Stimulated activated CD4-positive, alpha-beta T cell treated with anti-CD3 and anti-CD28 coated beads, TNF-alpha, amount 100 ng/mL, for 48 hours (primary cell): ENCODE measurements at places on chromosomes 6 and 20.

DNA sequence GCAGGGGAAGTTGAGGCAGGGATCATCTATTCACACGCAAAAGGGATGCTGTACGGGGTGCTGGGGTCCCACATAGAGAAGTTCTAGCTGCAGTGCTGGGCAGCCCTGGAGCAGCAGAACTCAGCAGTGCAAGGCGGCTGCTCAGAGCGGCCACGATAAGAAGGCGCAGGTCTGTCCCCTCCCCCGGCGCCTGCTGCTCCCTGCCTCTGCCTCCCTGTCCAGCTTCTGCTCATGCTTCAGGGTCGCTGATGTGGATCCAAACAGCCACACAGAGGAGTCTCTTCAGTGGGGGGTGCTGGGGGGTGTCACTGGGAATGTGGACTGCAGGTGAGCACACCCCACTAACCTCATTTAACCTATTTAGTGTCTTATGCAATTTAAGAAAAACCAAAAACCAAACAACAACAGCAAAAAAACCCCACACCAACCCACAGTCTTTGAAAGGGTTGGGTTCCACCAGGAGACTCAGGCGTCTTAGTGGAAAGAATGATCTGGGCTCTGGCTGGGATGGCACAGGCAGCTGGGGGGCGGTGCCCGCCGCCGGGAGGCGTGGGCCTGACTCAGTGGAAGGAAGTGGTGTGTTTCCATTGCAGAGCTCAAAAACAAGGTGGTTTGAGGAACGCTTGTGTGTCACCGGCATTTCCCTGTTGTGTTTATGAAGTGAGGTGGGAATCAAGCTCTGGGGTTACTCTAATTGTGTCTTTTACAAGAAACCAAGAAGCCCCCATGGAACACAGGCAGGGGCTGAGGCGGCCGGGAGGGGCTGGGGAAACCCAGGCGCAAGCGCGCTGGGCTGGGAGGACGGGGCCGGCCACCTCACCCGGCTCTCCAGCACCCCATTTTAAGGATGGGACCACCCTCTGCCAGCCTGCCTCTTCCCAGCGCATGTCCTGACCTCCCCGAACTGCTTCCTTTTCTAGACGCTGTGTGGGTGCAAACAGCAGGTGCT, 55.1 kb downstream of the IRF4 start:
- DNase-seq, result peak; percentile 92

DNA sequence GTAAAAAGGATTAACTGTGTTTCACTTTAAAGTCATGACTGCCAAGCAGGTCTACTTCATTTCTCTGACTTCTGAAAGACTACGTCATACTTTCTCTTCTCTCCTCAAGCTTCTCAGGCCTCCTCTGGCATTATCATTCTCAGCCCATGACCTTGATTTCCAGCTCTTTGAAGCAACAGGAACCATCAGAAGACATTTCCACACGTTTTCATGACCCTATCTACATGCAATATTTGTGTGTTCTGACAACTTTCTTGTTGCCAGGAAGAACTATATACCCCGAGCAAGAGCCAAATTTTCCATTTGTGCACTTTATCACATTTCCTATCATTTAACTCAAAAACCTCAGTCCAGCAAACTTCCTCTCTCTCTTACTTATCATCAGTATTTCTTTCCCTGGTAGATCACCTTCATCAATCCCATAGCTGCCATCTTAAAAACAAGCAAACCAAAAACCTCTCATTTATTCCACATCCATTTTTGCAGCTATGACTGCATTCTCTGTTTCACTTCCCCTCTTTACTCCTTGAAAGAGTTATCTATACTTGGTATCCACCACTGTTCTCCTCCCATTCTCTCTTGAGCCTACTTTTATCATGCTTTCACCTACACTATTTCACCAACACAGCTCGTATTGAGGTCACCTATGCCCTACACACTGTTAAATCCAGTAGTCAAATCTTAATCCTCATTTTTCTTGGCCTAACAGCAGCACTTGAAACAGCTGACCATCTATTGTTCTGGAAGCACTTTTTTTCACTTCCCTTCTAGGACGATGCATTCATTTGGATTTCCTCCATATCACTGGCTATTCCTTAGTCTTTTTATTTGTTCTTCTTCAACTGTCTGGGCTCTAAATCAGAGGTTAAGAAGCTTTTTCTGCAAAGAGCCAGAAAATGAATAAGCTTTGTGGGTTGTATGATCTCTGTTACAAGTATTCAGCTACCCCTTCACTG, 47.1 kb downstream of the STX7 start:
- DNase-seq, result no peak

DNA sequence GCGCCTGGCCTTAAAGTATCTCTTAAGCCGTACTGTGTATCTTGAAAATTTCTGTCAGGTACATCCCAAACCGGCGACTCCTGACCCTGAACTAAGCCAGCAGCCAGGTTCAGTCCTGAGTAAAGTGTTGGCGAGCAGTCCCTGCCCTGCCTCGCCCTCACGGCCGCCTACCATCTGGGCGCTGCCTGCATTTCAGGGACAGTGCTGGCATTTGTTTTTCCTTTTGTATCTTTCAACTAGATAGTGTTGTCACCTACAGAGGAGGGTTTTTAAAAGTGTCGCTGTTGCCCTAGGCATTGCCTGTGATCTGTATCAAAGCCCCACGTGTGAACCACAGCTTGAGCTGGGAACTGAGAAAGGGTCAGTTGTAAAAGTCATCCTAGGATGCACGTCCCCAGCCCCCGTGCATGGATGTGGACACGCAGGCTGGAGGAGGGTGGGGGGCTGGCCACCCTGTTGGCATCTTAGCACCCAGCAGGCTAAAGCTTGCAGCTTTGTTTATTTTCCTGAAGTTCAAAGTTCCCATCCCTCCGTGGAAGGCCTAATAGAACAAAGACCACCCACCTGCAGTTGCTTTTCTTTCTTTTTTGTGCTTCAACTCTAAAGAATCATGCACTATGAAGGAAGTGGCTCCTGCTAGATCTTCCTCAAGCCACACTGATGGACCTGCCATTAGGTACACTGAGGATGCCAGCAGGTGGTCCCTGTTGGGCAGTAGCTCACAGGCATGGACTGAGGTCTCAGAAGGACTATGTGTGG, 136.8 kb downstream of the ZDHHC14 start:
- DNase-seq, result no peak

DNA sequence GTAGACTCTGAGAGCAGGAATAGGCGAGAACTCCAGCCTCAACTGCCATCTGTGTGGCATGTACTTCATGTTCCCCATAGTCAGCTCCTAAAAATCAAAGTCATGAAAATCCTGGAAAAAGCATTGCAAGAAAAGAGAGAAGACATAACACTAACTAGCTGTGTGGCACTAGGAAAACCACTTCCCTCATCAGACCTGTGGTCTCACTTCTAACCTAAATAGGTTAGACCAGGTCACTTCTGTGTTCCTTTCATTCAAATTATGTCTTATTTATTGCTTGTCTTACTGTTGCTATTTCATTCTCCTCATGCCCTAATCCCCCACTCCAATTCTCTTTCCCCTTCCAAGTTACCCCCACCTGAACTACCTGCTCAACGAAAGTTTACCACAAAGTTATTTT, 70.2 kb downstream of the TNFRSF21 start:
- DNase-seq, result no peak

DNA sequence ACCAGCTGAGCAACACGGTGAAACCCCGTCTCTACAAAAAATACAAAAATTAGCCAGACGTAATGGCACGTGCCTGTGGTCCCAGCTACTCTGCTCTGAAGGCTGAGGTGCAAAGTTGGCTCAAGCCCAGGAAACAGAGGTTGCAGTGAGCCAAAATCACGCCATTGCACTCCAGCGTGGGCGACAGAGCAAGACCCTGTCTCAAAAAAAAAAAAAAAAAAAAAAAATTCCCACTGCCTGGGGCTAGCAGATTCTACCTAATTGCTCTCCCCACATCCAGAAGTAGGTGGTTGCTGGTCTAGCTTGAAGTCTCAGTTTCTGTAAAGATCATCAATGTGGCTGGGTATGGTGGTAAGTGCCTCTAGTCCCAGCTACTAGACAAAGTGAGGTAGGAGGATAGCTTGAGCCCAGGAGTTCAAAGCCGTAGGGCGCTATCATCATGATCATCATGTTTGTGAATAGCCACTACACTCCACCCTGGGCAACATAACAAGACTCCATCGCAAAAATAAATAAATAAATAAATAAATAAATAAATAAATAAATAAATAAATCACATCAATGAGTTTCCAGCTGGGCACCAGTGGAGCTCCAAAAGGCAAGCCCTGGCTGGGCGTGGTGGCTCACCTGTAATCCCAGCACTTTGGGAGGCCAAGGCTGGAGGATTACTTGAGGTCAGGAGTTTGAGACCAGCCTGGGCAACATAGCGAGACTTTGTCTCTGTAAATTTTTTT, 6.3 kb upstream of the AP5S1 start:
- DNase-seq, result no peak

DNA sequence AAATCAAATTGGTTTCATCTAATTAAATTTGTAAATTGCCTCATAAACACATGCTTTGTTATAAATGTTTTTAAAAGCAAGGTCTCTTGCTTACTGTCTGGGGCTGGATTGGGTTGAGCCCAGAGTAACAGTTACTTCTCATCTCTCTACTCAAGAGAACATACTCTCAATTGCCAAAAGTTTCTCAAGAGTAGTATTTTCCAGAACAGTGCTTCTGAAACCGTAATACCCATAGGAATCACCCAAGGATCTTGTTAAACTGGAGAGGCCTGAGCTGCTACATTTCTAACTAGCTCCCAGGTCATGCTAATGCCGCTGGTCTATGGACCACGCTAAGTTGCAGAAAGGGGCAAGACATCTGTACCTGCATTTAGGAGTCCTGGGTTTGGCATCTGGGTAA, 744.9 kb downstream of the PTPRT start:
- DNase-seq, result no peak

GRCh38 chr6:3795836-3796718, 44.6 kb upstream of the PXDC1 start:
- no peak for DNase-seq

DNA sequence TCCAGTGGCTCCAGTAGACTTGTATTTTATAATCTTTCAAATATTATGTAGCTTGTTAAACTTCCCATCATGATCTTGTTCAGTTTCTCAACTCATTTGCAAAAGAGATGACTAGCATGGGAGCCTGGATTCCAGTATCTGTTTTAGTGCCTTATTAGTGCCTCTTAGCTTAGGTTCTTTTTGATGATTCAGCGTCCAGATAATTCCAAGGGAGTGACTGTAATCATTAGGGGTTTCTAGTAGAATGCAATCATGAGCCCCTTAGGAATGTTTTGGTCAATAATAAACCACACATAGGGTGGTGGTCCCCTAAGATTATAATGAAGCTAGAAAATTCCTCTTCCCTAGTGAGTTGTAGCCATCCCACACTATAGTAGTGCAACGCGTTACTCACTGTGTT, 7.0 kb downstream of the CD2AP start:
- no peak for DNase-seq

- DNase-seq, result no peak
Measured at GRCh38 chr6:14759976-14760672, 485.7 kb upstream of the JARID2 start.

GRCh38 chr20:47778398-47779354, 6.6 kb downstream of the SULF2 start:
- DNase-seq, result no peak

- no peak for DNase-seq
Measured at GRCh38 chr6:110800839-110801196, 14.5 kb downstream of the CDK19 start.

DNA sequence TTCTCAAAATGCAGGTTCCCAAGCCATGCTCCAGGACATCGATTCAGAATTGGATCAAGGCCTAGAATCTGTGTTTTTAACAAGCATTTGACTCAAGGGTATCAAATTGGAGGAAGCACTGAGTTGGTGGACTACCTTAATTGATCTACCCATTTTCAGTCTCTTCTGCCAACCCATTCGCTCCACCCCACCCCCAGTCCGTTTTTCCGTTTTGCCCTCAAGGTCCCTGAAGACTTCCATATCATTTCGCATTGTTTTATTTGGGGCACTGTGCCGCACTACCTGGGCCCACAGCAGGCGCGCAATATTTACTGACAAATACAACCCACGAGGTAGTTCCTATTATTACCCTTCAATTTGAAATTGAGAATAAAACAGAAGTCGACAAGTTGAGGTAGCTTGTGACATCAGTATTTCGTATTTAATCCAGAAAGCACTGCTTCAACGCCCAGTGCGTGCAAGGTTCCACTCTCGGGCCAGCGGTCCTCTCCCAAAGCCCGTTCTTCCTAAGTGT, 557 bp upstream of the DHX35 start:
- no peak for DNase-seq

- DNase-seq, result no peak
Measured at GRCh38 chr20:35742741-35743523, 872 bp upstream of the RBM39 start.

DNA sequence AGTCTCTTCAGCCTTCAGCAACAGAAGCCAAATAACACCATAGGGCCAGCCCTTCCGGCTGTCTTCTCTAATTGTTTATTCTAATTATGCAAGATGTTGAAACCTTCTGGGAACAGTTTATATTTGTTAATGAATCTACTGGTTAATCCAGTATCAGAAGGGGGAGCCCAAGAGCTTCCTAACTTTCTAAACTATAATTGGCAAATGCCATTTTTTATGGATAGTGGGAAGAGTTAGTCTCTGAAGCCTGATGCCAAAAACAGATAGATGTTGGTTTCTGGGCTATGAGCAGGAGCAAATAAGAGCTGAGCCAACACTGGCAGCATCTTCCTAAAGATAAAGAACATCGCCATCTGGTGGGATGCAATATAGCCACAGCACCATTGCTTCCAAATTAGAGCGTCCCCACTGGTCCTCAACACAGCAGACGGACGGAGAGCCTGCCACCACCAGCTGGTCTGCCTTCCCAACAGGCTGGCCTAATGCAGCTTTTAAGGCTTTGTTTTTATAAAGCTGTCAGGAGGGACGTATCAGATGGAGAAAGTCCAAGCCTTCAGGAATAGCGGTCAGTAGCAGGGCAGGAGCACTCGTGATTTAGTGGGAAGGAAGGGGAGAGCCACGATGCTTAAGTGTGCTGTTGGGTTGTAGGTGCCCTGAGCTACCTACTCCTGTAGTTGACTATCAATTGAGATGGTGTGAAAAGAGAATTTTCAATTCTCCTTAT, 118.8 kb downstream of the RALGAPA2 start:
- DNase-seq, result peak; percentile 15

DNA sequence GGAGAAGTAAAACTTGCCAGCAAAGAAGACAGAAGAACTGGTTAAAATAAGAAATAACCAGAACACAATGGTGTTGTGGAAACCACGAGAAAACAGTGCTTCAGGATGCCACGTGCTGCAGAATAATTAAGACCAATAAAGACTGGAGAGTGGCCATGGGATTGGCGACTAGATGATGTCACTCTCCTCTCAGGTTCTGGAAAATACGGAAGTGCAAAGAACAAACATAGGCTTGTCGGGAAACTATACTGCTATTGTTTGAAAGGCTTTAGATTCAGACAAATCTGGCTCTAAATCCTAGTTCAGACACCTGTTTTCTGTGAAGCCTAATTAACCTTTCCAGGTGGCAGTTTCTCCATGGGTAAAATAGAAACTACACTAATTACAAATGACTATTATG, 138.4 kb upstream of the STXBP5 start:
- DNase-seq, result no peak

- DNase-seq, result no peak
Measured at GRCh38 chr6:91045161-91045560, 458.3 kb upstream of the MAP3K7 start.

- peak; percentile 9 for DNase-seq
Measured at GRCh38 chr6:98946879-98947410, 801 bp downstream of the FBXL4 start.
